ENCODE measurements at places on chromosomes 3 and 15.

DNA sequence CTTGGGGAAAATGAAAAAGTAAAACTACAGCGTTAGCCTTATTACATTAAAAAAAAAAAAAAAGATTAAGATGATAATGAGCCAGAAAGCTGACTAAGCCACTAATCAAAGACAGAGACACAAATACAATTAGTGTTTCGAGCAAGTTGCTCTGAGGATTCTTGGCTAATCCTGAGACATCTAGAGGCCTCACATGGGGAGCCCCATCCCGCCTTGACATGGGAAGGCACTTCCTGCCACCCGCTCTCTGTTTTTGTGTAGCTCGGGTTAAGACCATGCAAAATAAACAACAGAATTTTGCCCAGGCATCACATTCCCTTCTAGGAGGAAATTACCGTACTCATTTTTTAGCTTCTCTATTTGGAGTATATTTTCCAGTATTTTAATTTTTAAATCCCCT lies 15.3 kb downstream of the HESX1 start:
- DNase-seq: no peak

DNA sequence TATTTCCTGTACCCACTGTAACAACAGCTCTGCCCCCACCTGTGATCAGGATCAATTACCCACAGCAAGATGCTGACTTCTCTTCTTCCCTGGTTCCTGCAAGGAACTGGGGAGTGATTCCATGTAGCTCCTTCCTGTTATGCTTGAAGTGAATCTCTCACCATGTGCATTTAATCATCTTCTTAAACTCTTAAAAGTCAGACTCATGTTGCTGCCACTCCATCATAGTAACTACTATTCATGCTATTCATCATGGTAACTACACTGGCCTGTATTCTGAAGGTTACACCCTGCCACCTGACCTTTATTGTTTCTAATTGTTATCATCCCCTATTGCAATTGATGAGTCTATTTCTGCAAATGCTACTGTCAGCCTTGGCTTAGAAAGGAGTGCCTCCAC lies 89.5 kb downstream of the SUCNR1 start:
- no peak for DNase-seq

DNA sequence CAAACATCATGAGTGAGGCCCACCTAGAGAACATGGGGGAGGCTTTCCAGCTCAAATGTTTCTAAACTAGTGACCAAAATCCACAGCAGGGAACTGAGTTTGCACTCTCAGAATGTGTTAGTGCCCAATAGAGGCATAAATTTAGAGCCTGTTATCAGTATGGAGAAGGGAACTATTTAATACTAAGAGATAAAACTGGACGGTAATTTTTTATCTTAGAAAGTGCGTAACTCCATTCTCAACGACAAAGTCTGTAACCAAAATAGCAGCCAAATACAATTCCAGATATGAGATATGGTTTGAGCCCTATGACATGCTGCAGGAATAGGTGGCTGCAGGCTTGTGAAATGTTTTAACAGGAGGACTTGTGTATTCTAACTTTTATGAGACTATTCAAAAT lies 3.5 kb downstream of the B3GALNT1 start:
- DNase-seq: peak; percentile 14

DNA sequence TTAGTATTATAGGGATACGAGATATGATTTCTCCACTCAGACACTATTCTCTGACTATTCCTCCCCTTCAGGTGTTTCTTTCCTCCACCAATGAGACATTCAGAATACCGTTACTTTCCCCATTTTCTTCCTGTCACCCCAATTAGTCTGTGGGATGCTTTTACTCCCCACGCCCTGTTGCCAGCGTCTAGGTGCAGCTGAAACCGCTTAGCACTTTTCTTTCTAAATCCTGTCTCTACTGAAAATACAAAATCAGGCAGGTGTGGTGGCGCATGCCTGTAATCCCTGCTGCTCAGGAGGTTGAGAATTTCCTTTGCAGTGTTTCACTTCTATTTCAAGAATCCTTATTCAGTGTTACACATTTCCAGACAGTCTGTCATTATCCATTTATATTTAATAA lies 49.6 kb upstream of the DLG1 start:
- no peak for DNase-seq

GRCh38 chr15:73994413-73994883 lies at the start of gene PML:
Gene PML, plus strand, starts transcription at chr15:73994716. Its CDS starts 97 bp downstream, at chr15:73994813.
- DNase-seq: peak; percentile 98

DNA sequence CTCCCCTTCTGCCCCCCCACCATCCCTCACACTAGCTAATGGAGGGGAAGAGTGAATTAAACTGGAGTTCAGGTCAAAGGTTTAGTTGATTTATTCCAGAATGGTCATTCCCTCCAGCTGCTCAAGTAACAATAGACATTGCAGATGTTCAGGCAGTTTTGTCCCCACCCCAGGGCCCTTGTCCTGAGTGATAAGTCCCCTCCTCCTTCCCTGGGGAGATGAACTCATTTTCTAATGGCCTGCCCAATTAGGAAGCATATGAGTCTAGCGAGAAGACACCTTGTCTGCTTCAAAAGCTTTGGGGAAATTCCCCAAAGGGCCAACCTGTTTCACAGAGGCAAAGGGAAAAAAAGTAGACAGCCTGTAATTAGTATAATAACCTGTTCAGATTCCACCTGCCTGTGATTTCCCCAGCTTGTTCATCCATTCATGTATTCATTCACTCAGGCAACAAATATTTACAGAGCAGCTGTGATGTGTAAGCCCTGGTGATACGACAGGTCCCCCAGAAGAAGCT lies 165.3 kb downstream of the SHQ1 start:
- DNase-seq: no peak

DNA sequence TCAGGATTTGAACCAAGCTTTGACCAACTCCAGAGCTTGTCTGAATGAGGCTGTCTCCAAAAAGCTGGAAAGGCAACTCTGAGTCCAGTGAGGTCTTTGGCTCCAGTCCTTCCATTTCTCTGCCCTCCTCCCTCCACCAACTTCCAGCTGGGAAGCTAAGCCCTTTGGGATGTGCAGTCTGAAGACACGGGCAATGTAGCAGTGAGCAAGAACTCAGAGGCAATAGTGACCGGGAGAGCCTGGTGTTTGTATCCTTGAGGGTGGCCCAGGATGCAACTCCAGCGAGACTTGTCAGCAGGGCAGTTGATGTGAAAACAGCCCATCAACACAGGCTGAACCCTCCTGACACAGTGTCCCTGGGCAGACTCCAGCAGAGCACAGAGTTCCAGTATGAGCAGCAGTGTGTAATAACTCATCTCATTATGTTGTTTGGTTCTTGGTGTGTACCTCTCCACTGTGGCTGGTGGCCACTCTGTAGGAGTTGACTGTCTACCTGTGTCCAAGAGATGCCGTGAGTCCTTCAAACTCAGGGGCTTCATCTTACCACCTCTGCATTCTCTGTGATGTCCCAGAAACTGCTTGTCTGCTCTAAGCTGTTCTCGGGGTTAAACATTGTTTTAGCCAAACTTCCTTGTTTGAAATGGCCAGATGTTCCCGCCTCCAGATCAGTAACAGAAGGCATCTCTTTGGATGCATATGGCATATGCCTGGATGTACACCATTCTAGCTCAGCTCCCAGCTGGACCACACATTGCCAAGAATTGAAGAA lies 6.6 kb downstream of the CDCP1 start:
- no peak for DNase-seq

DNA sequence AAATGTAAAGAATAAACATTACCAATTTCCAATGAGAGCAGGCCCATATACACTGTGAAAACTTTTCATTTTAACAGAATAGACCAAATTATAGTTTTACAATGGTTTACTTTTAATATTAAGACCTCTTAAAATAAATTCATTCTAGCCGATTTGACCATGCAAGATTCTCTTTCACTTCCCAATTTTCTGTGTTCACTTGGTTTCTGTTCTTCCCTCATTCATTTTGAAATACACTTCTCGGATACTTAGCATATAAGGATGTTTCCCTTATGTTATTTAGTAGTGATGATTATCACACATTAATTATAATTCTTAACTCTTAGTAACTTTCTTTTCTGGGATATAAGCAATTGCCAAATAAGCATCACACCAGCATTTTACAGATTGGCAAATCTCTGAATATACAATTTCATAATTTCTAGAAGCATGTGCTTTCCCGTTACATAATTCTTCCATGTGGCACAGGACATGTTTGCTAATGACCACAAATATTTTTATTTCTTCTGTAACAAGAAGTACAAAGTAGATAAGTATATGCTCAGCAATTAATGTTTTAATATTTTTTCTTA lies 13.9 kb downstream of the OR5H15 start:
- DNase-seq: peak; percentile 71

DNA sequence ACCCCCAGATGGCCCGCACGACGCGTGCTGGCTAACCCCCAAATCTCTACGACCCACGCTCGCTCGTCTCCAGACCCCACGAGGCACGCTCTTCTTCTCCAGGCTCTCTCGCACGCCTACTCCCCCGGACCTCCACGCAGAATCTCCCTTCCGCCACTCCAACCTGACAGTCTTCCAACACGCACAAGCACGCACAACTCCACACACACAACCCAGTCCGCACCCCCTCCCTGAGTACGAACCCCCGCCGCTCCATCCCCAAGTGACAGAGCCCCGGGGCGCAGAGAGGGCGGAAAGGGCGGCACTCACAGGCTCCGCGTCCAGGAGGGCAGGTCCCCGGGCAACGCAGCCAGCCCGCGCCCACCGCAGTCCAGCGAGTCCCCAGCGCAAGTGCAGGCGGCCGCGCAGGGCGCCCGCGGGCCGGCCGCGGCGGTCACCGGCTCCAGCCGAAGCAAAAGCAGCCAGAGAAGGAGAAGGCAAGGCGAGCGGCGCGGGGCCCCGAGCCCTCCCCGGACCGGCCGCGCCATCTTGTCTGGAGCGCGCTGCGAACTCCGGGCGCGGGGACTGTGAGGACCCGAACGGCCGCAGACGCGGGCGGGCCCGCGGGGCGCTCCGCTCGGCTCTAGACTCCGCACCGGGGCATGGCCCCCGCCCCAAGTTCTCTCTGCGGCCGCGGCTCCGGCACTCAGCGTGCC lies 794 bp downstream of the LRIG1 start:
- DNase-seq: peak; percentile 30

DNA sequence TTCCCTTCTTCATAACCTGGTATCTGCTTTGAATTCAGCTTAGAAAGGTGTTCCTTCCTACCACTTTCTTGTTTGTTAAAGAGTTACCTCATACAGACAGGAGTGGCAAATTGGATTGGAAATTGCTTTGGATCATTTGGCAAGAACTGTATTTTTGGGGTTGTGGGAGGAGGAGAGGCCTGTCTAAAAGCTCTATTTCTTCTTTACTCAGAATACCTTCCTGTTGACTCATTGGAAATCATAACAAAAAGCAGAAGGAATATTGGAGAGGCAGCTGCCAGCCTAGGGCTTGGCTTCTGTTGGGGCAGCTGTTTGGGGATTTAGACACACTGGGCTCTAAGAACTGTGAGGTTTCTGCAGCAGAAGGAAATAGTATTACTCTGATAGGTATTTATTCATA lies 14.2 kb downstream of the IQGAP1 start:
- peak; percentile 79 for DNase-seq

- DNase-seq: no peak
Observed at GRCh38 chr3:182149594-182149993, 437.9 kb downstream of the SOX2 start.

DNA sequence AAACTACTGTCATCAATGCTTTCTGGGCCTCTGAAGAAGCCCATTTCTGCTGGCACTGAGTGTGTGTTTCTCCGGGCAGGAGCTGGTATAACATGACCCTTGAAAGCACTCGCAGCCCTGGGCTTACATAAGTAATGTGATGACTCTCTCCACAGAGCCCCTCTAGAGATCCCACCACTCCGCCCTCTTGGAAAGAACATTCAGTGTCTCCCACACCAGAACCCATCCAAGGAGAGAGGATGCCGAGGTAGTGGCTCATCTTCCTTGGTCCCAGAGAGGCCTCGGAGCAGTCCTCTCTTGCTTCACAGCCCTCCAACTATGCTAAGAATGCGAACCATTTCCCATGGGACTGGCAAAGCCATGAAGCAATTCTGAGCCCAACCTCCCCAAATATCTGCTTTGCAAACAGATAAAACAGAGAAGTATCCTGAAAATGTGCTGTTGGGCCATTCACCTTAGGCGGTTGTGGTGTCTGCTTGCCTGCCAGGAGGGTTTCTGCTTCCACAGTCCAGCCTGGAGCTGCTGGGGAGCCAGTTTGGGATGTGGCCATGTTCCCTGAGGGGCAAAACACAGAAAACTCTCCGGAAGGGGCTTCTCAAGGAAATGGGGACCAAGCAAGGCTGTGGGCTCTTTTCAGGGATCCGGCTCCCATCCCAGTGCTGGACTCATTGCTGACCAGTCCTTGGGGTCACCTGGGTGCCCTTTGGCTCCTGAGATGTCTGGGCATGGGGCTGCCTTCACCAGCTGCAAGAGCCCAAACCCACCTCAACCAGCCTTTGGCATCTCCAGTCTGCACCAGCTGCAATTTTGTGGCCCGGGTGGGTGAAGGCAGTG lies 47.3 kb downstream of the AMOTL2 start:
- DNase-seq: no peak

GRCh38 chr3:58116161-58116955 lies 94.4 kb downstream of the DNASE1L3 start:
- no peak for DNase-seq

DNA sequence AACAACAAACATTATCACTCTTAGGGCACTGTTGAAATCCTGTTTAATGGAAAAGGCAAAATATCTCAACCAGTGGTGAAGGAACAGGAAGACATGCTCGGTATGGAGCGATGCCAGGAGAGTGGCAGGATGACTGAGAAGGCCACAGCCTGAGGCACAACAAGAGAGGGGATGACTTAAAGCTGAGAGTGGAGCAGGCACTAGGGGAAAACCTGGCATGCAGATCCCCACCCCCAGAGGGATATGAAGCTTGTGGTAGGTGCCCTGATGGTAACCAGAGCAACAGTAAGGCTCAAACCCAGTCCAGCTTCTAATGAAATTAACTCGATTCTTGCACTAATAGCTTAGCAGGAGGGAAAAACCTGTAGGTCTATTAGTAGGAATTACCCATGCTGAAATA lies 40.4 kb downstream of the LYSMD4 start:
- DNase-seq: no peak

GRCh38 chr15:77622934-77623754 lies 9.6 kb downstream of the LINGO1 start:
- DNase-seq: no peak

DNA sequence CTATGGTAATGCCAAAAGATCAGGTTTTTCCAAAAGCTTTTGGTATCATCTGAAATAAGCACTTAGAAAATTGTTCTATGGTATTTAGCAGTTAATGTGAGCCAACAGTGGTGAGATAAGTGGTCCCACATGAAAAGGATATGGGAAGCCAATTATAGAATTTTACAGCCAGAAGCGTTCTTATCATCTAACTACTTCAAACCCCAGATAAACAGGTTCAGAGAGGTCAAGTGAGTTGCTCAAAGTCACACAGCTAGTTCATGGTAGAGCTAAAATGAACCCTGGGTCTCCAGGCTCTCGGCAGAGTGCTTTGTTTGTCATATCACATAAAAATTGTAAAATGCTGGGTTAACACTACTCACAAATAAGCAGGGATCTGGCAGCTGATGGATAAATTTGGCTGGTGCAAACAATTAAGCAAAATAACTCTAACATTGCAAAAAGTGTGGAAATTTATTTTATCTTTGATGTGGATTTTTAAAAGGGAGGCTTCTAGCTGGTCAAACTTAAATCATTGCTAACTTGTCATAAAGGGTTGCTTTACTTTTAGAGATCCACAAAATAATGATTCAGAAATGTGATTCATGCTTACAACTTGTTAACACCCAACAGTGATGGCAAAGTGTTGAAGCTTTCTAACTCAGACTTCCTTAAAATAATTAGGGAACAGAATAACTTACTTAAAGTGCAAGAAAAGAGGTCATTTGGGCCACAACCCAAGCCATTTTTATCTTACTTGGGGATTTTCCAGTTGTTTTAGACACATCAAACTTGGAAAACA lies 202.8 kb upstream of the TBC1D5 start:
- DNase-seq: peak; percentile 85
